ENCODE measurements at places on chromosomes 2 and 18. TPM values are rescaled to one million over a fixed set of nuclear protein-coding genes. Genes with fewer than 3 reads are reported as not detected.

DNA sequence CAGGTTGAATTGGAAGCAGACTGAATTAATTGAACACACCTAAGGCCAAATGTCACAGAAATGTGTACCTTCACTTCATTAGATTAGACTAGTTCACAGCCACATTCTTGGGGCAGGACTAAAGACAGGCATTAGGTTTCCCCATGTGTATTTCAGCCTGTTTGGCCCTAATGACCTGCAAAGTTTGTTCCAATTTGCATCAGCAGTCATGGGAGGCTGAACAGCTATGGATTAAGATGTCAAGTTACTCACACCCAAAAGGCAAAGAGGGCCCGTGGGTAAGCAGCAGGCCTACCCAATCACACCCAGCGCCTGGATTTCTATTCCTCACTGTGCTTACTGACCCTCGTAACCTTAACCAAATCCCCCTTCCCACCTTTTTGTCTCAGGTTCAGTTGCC is 99.6 kb upstream of the RIOK3 start:
- DNase-seq = no peak

GRCh38 chr2:20454036-20454981 is 7.4 kb downstream of the RHOB start:
- DNase-seq = no peak

The SERPINB8 gene
- total RNA-seq = 1.6 TPM

DNA sequence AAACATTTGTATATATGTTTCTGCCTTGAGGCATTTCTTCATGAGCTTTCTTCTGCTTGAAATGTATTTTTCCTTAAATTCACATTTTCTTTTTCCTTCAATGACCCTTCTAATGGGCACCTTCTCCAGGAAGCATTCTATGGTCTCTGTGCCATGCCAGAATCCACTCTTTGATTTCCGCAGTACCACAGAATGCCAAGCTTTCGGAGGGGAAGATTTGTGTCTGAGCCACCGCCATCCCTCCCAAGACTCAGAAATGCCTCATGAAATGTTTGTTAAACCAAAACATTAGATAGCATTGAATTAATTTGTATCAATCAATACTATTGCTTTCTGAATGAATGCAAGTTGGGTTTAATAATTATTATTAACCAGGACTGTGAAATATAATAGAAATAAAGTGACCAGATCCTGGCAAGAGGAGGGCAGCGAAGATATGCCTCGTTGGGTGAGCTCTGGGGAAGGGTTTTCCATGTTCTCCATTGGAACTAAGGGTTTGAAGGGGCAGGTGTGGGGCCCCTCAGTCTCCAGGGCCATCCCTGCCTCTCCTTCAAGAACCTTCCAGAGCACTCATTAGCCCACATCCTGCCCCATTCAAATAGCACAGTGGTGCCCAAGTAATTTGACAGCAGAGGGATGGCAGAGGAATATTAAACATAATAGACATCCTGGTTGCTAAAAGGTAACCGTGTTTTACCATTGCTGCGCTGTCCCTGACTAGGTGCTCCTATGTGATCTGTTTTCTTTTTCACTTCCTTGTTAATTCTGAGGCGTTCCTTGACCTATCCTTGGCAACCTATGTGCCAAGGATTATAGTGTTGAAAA is 189.6 kb downstream of the MYCN start:
- no peak for DNase-seq

The FRZB gene
- total RNA-seq = 17.1 TPM

GRCh38 chr18:77168811-77169311 is 36.3 kb upstream of the MBP start:
- DNase-seq = no peak

GRCh38 chr2:237879991-237880560 is 20.7 kb downstream of the RAMP1 start:
- no peak for DNase-seq

The OTOS gene
- 0.41 TPM for total RNA-seq

DNA sequence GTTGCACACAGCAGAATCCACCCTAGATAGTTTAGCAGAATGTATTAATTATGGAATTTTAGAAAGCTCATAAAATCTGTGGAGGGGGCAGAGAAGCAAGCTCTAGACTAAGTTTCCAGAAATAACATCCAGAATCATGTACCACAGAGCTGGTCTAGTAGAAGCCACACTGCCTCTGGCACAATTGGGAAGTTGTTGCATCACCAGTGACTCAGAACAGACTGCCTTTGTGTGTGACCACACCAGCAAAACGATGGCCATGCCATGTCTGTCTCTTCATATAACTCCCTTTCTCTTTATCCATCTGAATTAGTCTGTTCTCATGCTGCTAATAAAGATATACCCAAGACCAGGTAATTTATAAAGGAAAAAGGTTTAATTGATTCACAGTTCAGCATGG is 158.9 kb downstream of the CCDC148 start:
- no peak for DNase-seq

GRCh38 chr2:23069923-23070322 is 315.1 kb upstream of the KLHL29 start:
- DNase-seq = no peak

GRCh38 chr2:153488072-153488471 is 9.5 kb upstream of the RPRM start:
- DNase-seq = no peak

DNA sequence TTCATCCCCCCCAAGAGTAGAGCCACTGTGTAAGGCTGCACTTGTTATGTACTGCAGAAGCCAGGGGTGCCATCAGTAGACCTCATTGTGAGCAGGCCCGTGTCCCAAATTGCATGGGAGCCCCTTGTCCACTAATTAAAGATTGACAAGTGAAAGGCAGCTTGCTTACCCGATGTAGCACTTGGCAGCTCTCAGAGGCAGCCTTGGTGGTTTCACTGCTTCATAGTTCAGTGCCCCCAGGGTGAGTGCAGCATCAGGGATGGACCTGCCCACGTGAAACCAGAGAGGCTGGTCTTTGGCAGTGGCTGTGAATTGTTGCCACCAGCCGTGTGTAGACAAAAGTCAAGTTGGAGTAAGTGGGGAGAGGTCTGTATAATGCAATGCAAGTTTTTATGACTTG is 13.3 kb downstream of the TUBB6 start:
- no peak for DNase-seq

GRCh38 chr2:12303181-12304030 is 413.3 kb upstream of the TRIB2 start:
- DNase-seq = no peak

DNA sequence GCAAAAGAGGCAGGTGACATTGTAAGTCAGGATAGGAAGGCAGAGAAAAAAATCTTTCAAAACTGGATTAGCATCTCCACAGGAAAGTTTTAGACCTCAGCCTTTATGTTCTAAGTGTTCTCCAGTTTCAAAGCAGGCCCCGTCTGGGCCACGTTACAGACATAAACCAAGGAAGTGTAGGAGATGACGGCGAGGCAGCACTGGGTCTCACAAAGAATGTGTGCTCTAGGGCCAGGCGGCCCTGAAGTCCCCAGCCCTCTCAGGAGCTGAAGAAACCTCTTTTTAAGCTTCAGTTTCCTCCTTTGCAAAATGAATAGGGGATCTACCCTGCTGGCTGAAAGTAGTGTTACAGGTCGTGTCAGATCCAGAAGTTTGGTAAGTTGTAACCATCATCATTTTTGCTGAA is 81.7 kb downstream of the SPRED2 start:
- DNase-seq = no peak

DNA sequence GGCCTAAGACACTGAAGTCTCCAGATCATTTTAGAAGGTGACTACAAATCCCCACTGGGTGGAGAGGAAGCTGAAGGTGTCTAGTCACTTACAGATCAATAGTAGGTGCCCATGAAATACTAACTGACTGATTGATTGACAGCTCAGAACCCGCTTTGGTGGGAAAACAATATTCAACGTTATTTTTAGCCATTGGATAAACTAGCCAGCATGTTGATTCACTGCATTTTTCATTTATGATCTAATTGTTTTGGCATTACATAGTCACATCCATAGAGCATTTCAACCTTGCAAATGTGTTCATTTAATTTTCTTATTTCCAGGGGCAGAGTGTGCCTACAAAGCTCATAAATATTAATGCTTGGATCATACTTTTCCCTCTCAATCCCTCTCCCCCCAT is 162.3 kb downstream of the MREG start:
- no peak for DNase-seq

The ERFE gene
- 0.82 TPM for total RNA-seq

- no peak for DNase-seq
Observed at GRCh38 chr2:149160701-149161217, 122.3 kb downstream of the LYPD6B start.
